ENCODE measurements at places on chromosomes 3 and 15.

DNA sequence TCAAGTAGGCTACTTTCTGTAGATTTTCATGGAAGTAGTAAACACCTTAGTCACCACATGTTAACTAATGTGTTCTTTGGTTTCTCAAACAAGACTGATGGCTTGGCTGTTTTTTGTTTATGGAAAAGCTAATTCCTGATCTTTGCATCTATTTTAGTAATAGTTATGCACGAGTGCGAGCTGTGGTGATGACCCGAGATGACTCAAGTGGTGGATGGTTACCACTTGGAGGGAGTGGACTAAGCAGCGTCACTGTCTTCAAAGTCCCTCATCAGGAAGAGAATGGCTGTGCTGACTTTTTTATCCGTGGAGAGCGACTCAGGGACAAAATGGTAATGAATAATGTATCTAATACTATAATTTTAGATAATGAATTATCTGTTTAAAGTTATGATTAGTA lies 46.6 kb downstream of the SPRED1 start:
- H3K27ac ChIP-seq, result no peak overlapping the region
- no peak overlapping the region for H3K4me3 ChIP-seq
- DNase-seq, result no peak

GRCh38 chr15:48012191-48012590 lies 108.6 kb upstream of the SLC24A5 start:
- no peaks in the 10 kb centered on the region for H3K36me3 ChIP-seq
- no peak overlapping the region for H3K27ac ChIP-seq

GRCh38 chr3:47318916-47319315 lies 36.2 kb downstream of the KLHL18 start:
- H3K27ac ChIP-seq, result no peak overlapping the region
- no peaks in the 10 kb centered on the region for H3K4me1 ChIP-seq
- no peaks in the 10 kb centered on the region for H3K27me3 ChIP-seq

DNA sequence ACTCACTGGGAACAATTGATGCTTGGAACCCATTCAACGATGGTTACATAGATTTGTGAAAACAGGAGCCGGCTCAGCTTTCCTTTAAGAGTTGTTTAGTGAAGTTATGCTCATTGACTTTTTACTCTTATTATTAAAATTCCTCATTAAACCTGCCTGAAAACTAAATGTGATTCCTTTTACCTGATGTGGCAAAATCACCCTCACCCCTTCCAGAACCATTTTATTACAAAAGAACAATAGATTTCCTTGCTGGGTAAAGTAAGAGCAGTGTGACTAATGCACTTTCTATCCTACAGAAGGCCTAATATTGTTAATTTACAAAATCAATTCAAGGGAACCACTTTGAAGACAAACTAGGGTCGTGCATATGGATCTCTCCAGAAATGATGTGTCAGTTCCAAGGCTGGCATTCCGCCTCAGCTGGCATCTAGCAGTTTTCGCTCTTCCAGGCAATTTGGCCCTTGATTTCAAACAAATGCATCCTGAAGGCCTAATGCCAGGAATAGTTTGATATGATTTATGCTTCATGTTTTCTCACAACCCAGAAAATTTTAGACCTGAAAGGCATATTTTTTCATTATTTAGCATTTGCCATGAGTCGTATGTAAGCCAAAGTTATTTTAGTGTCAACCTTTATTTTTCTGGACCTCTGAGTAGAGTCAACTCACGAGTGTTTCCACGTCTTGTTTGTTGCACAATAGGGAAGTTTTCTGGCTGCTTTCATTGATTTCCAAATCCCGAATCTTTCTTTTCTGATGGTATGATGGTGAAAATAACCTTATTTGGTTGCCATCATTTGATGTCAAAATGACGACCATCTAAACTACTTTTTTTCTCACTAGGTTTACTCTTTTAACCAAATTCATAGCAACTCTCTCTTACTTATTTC lies 447.8 kb downstream of the MECOM start:
- no peaks in the 10 kb centered on the region for H3K36me3 ChIP-seq
- H3K4me3 ChIP-seq, result no peak overlapping the region
- no peak for DNase-seq
- no peaks in the 10 kb centered on the region for H3K4me1 ChIP-seq
- H3K27ac ChIP-seq, result no peak overlapping the region

- no peak overlapping the region for H3K4me3 ChIP-seq
- H3K36me3 ChIP-seq, result peaks cover 27% of the 10 kb centered on the region
- H3K27ac ChIP-seq, result no peak overlapping the region
- no peaks in the 10 kb centered on the region for H3K27me3 ChIP-seq
- peaks cover 38% of the 10 kb centered on the region for H3K4me1 ChIP-seq
These were observed 12.6 kb downstream of the FNDC3B start for GRCh38 chr3:172051957-172052354.

DNA sequence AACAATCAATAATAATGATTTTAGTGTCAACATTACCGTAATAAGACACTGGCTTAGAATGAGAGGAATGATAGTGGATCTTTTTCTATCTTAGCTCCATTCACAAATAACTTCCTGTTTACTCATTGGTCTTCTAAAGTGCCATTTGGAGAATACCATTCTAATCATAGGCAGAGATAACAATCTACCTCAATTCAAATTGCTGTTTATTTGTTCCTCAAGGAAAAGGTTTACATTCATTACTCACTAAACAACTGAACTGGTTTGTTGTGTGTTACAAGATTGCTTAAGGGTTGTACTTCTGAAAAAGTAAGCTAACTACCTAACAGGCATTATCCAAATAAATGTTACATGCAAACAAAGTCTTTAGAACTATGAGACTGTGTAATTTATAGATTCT lies 8.1 kb upstream of the PCOLCE2 start:
- H3K4me3 ChIP-seq, result no peak overlapping the region
- H3K4me1 ChIP-seq, result no peaks in the 10 kb centered on the region
- DNase-seq, result no peak
- H3K27ac ChIP-seq, result no peak overlapping the region

GRCh38 chr15:90539789-90540188 lies 10.1 kb downstream of the CRTC3 start:
- no peaks in the 10 kb centered on the region for H3K27me3 ChIP-seq
- H3K4me1 ChIP-seq, result peaks cover 81% of the 10 kb centered on the region
- H3K36me3 ChIP-seq, result peaks cover 46% of the 10 kb centered on the region
- no peak for DNase-seq

DNA sequence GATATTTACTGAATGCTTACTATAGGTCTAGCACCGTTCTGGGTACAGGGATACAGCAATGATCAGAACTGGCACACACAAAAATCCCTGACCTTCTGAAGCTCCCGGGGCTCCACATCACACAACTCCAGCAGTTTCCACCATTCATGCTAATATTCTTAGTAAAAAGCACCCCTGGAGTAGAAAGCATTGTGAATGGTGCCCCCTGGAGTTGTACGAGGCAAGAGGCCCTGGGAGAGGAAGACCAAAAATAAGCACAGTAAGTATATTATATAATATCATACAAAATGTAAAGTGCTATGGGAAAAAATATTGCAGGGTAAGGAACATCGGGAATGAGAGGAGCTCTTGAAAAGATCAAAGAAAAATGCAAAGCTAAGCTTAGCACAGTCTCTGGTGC lies 790 bp upstream of the SRGAP3 start:
- H3K4me3 ChIP-seq, result no peak overlapping the region
- H3K36me3 ChIP-seq, result no peaks in the 10 kb centered on the region
- peaks cover 22% of the 10 kb centered on the region for H3K4me1 ChIP-seq
- no peak overlapping the region for H3K27ac ChIP-seq
- DNase-seq, result no peak
- H3K27me3 ChIP-seq, result peaks cover 27% of the 10 kb centered on the region

GRCh38 chr3:116000311-116000710 lies 377.0 kb downstream of the GAP43 start:
- H3K27me3 ChIP-seq, result no peaks in the 10 kb centered on the region
- no peaks in the 10 kb centered on the region for H3K36me3 ChIP-seq
- H3K4me3 ChIP-seq, result no peak overlapping the region

DNA sequence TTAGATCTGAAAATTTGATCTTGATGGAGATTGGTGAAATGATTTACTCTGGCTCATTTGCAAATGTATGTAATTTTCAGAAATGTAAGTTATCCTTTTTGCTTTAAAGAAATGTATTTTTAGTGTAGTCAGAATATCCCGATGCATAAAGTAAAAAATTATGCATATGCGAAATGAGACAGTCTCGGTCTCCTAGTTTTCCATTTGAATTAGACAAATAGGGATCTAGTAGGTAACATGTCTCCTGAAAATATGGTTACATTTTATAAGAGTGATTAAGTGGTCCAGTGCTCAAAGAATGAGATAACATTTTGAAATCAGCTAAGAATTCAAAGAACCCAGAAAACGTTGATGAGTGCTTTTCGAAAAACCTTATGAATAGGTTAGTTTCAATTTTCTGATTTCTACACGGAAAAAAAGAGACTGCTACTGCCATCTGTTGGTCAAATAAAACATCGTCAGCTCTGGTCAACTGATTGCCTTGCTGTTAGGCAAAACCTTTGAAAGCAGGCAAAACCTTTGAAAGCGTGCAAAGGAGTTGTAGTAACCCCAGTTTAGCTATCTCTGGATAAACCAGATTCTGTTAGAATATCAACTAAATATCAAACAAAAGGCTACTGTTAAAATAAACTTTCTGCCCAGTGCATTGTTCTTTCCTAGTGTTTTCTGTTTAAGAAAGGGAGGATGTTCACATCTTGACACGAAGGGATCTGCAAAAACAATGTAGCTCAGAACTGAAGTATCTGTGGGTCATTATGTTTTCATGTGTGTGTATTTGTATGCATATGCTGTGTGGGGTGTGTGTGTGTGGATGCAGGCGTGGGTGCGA lies 59.3 kb upstream of the CHMP2B start:
- H3K27ac ChIP-seq, result no peak overlapping the region
- H3K27me3 ChIP-seq, result peaks cover 2% of the 10 kb centered on the region
- H3K4me3 ChIP-seq, result no peak overlapping the region
- DNase-seq, result peak; percentile 16

GRCh38 chr3:8733332-8734094 lies at the start of gene CAV3:
CAV3 (plus strand) TSS chr3:8733802; CDS start chr3:8733877, 75 bp downstream.
- no peak within 1 kb of the TSS for H3K27ac ChIP-seq
- H3K4me1 ChIP-seq, result no peaks in the 10 kb centered on the region
- H3K36me3 ChIP-seq, result no peaks in the 10 kb centered on the region
- H3K4me3 ChIP-seq, result no peak within 1 kb of the TSS
- peaks cover 9% of the 10 kb centered on the region for H3K27me3 ChIP-seq

Data from activated T-helper 1 cell treated with anti-CD3 and anti-CD28 coated beads, Interleukin-12 subunit alpha, Interleukin-12 subunit beta, Interleukin-2, Interleukin-4 antibody, amounts not matched to agents 30 ng/mL and 10 ng/mL and 1 ng/mL, durations not matched to agents 14 hours and 24 hours and 36 hours (primary cell).